Cardiac muscle cell (in vitro differentiated cells and primary cell): ENCODE measurements at places on chromosomes 12 and 14. TPM values are rescaled to one million over a fixed set of nuclear protein-coding genes. Genes with fewer than 3 reads are reported as not detected.

DNA sequence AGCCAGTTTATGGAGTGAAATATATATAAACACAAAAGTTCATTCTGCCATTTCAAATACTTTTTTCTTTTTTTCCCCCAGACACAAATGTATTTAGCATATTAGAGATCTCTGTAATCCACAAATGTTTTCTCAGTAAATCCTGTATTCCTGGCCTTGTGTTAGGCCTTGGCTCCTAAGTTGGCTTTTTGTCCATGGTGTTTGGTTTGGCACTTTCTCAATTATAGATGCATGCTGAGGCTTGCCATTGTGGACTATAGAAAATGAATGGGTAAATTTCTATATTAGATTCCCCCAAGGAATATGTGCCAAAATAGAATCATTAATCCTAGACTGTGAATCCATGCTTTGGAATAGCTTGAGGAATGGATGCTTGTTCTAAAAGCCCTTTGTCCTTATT is 17.0 kb downstream of the RIC8B start:
- no peak overlapping the region for H3K27ac ChIP-seq
- H3K36me3 ChIP-seq = peaks cover 5% of the 10 kb centered on the region
- H3K27me3 ChIP-seq = no peaks in the 10 kb centered on the region
- no peak overlapping the region for H3K4me3 ChIP-seq
- no peak for DNase-seq

The PROX2 gene
- total RNA-seq = not detected in 2 replicates

DNA sequence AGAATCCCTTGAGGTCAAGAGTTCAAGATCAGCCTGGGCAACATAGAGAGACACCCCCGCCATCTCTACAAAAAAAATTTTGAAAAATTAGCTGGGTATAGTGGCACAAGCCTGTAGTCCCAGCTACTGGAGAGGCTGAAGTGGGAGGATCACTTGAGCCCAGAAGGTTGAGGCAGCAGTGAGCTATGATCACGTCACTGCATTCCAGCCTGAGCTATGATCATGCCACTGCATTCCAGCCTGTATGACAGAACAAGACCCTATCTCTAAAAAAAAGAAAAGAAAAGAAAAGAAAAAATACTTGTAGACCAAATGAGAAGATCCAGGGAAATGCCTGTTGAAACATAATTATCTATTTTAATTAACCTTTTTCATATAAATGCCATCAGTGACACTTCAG is 93.8 kb upstream of the MDM1 start:
- no peaks in the 10 kb centered on the region for H3K27me3 ChIP-seq
- DNase-seq = no peak
- H3K36me3 ChIP-seq = no peaks in the 10 kb centered on the region
- H3K4me3 ChIP-seq = no peak overlapping the region

GRCh38 chr14:23494223-23494622 is 24.7 kb downstream of the NGDN start:
- no peaks in the 10 kb centered on the region for H3K27me3 ChIP-seq
- H3K36me3 ChIP-seq = no peaks in the 10 kb centered on the region
- H3K4me1 ChIP-seq = no peaks in the 10 kb centered on the region

The DHRS7 gene
- 24.1 and 32.3 TPM in 2 replicates for total RNA-seq

DNA sequence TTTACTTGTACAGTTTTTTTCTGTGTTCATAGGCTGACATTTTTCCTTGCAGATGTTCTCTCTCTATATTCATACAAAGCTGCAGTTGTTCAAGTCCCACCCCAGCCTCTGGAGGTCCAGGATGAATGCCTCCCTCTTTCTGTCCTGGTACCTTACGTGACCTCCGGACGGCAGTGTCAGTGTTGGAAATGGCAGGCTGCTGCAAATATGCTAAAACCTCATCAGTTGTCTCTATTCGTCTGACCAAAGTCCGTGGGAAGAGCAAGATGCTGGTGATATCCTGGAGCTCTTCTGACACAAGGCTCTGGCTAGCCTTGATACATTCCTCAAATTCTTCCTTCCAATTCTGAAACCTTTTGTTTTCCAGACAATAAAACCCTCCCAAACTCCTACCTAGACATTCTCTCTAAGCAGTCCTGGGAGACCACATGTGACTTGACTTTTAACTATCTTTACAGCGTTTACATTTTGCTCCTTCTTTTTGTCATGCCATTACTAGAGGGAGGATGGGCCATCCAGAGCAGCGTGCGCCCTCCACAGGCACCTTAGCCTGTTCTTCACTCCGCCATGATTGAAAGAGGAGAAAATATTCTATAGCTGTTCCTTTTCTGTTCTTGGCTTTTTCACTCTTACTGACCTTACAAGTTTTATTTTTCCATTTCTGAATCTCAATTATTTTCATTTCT is 143.6 kb downstream of the RGS6 start:
- H3K27ac ChIP-seq = no peak overlapping the region
- no peaks in the 10 kb centered on the region for H3K36me3 ChIP-seq
- no peak overlapping the region for H3K4me3 ChIP-seq

GRCh38 chr14:58912287-58912686 is 274.5 kb downstream of the DACT1 start:
- H3K27me3 ChIP-seq = no peaks in the 10 kb centered on the region
- H3K27ac ChIP-seq = no peak overlapping the region
- H3K4me3 ChIP-seq = no peak overlapping the region
- H3K4me1 ChIP-seq = peaks cover 5% of the 10 kb centered on the region

The MUCL1 gene
- total RNA-seq = not detected in 2 replicates

- no peaks in the 10 kb centered on the region for H3K4me1 ChIP-seq
- H3K36me3 ChIP-seq = no peaks in the 10 kb centered on the region
- H3K27ac ChIP-seq = no peak overlapping the region
- H3K27me3 ChIP-seq = peaks cover 92% of the 10 kb centered on the region
- H3K4me3 ChIP-seq = peak overlapping the region; percentile 18
These were observed 703 bp downstream of the ASCL4 start for GRCh38 chr12:107775093-107775721.

DNA sequence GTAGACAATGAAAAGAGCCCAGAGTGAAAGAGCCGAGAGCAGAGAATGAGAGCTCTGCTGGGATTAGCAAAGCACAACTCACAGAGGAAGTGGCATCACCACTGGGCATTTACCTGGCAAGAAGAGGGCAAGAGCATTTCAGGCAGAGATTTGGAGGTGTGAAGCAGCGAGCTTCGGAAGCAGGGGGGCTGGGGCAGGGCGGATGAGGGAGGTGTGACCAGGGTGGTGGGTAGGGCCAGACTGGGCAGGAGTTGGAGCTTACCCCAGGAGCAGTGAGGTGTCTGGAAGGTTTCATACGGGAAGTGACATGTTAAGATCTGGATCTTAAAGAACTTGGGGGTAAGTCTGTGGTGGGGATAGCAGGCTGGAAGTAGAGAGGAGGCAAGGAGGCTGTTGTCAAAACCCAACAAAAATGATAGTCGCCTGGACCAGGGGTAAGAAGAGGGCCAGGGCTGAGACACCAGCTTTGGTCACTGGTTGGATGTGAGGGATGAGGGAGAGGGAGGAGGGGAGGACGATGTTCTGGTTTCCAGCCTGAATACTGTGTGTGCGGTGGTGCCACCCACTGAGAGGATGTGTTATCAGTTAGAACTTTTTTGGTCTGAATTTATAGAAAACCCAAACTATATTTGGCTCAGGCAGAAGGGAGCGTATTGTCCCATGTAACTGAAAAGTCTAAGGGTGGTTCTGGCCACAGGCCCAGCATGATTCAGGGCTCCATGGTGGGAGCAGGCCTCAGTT is 5.2 kb downstream of the SMIM41 start:
- H3K4me3 ChIP-seq = no peak overlapping the region
- no peaks in the 10 kb centered on the region for H3K36me3 ChIP-seq
- peaks cover 19% of the 10 kb centered on the region for H3K4me1 ChIP-seq
- no peak overlapping the region for H3K27ac ChIP-seq
- H3K27me3 ChIP-seq = no peaks in the 10 kb centered on the region

DNA sequence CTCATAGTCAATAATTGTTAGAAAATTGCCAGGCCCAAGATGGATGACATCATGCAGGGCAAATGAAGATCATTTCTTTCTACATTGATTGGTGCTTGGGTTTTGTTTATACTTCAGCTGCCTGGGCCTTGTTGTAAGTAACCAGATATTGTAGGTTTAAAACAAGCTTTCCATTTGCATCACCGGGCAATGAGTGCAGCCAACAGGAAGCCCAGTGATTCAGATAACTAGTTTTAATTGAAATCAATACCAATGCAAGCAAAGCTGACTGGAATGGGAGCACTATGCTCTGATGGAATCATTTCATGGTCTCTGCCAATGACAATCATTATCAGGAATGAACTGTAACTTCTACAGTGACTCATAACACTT is 279.3 kb downstream of the DUSP6 start:
- no peaks in the 10 kb centered on the region for H3K36me3 ChIP-seq
- no peaks in the 10 kb centered on the region for H3K4me1 ChIP-seq
- H3K27me3 ChIP-seq = no peaks in the 10 kb centered on the region
- DNase-seq = no peak
- H3K4me3 ChIP-seq = no peak overlapping the region

- DNase-seq = no peak
- H3K4me1 ChIP-seq = peaks cover 48% of the 10 kb centered on the region
- H3K36me3 ChIP-seq = no peaks in the 10 kb centered on the region
These were observed 83.2 kb downstream of the SPPL3 start for GRCh38 chr12:120820884-120821510.

DNA sequence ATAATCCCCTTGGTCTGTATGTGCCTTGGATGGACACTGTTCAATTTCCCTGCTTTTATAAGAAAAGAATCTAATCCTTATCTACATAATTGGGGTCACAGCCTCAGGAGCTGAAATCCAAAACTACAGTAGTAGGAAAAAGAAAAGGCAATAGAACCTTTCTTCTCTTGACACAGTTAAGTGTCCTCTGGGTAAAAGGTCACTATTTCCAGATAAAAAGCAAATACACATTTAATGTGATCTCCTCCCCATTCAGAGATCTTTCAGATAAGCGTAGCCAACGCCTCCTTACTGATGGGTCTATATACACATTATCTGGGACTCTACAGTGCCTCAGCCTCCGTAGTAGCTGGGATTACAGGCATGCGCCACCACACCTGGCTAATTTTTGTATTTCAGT is 73.4 kb downstream of the CLIP1 start:
- no peak overlapping the region for H3K27ac ChIP-seq
- H3K36me3 ChIP-seq = no peaks in the 10 kb centered on the region
- no peak overlapping the region for H3K4me3 ChIP-seq
- H3K4me1 ChIP-seq = no peaks in the 10 kb centered on the region
- no peak for DNase-seq

GRCh38 chr12:45388545-45388944 is 172.7 kb downstream of the ANO6 start:
- no peak overlapping the region for H3K27ac ChIP-seq
- no peak overlapping the region for H3K4me3 ChIP-seq
- peak; percentile 50 for DNase-seq
- H3K27me3 ChIP-seq = no peaks in the 10 kb centered on the region

DNA sequence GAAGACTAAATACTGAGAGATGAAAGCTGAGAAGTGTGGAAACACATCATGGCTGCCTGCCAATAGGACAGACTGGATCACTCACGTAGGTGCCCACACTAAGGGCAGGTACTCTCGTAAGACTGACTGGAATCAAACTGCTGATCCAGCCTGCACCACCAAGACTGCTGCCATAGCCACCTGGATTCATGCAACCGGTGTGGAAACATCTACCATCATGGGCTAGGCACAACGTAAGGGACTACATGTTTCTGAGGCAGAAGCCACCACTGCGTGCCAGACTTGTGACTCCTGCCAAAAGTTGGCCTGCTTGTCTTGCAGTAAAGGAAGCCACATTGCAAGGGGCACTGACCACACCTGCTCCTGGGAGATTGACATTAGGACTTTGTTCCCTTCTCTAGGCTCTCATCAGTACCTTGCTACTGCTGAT is 3.8 kb downstream of the POMT2 start:
- no peak overlapping the region for H3K4me3 ChIP-seq
- peaks cover 24% of the 10 kb centered on the region for H3K4me1 ChIP-seq
- DNase-seq = no peak

- H3K4me1 ChIP-seq = peaks cover 41% of the 10 kb centered on the region
- DNase-seq = no peak
- H3K4me3 ChIP-seq = no peak overlapping the region
- no peaks in the 10 kb centered on the region for H3K27me3 ChIP-seq
- H3K27ac ChIP-seq = peak overlapping the region; percentile 75
These were observed 65.9 kb downstream of the DAAM1 start for GRCh38 chr14:59254146-59254910.

- H3K27ac ChIP-seq = no peak overlapping the region
- peak; percentile 80 for DNase-seq
- no peaks in the 10 kb centered on the region for H3K27me3 ChIP-seq
- H3K4me3 ChIP-seq = no peak overlapping the region
- peaks cover 83% of the 10 kb centered on the region for H3K36me3 ChIP-seq
These were observed 26.9 kb downstream of the ZFC3H1 start for GRCh38 chr12:71636704-71637115.

The PRB2 gene
- not detected in 2 replicates for total RNA-seq

DNA sequence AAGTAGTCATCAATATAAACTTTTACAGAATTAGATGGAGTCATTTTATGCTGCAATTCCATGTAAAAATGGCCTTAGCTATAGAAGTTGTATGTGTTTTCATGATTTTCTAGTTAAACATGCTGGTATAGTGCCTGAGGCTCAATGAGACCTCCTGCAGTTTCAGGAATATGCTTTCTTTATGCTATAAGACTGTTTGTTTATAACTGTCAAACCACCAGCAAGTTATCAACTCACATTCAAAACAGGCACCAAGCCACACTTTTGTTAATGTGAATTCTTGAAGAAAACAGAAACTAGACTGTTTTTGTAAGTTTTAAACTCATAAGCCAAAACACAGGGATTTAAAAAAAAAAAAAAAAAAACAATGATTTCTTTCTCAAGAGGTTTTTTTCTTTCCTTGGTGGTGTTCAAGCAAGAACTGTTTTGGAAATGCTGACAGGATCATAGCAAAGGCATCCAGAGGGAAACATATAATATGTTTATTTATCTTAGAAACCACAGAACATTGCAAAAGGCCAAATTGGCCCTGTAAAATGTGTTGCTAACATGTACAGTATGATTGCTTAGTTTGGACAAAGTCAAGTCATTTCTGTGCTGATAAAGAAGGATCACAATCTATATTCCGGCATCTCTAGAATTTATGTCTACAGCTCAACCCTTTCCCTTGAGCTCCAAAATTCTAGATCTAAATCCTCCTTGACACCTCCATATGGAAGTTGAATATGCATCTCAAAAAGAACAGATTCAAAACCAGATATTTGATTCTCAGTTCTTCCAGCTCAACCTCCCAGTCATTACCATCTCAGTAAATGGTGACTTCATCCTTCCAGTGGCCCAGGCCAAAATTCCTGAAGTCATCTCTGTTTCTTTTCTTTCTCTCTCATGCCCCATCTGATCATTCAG is 29.0 kb upstream of the LUM start:
- peak; percentile 91 for DNase-seq
- no peaks in the 10 kb centered on the region for H3K27me3 ChIP-seq
- no peak overlapping the region for H3K27ac ChIP-seq
- H3K4me1 ChIP-seq = no peaks in the 10 kb centered on the region
- no peaks in the 10 kb centered on the region for H3K36me3 ChIP-seq
- no peak overlapping the region for H3K4me3 ChIP-seq

DNA sequence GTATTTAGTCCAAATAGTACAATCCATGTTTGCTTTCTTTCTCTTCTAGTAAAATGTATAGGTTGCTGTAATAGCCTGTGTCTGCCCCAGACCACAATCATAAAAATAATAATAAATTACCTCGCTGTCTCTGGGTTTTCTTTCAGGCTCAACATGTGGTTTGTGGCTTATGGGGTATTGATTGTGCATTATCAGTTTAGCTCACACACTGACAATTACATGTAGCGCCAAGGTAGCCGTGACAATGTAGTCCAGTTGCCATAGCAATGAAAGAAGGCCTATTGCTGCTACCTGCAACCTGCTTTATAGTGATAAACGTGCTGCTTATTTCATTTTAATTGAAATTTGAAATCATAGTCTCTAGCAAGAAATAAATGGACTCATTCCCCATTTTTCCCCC is 1009.8 kb downstream of the NRXN3 start:
- H3K4me1 ChIP-seq = no peaks in the 10 kb centered on the region
- no peaks in the 10 kb centered on the region for H3K36me3 ChIP-seq
- H3K27ac ChIP-seq = no peak overlapping the region
- no peaks in the 10 kb centered on the region for H3K27me3 ChIP-seq
- H3K4me3 ChIP-seq = no peak overlapping the region

The CCDC177 gene
- total RNA-seq = 0.07 TPM in 1 of 2 replicates, not detected in the other
